ENCODE measurements at places on chromosomes 7 and 10. TPM values are rescaled to one million over a fixed set of nuclear protein-coding genes. Genes with fewer than 3 reads are reported as not detected.
A peak's percentile ranks its signal among the peaks of the same experiment; 100 is the strongest.

MICU1 gene
- total RNA-seq, result 53.7 TPM

SPRN gene
- not detected for total RNA-seq

PSD gene
- total RNA-seq, result not detected

- no peak for DNase-seq
Measured at GRCh38 chr7:36165802-36166201, 12.7 kb downstream of the EEPD1 start.

- DNase-seq, result peak; percentile 60
Measured at GRCh38 chr7:80847027-80847426, 71.8 kb downstream of the SEMA3C start.

DNA sequence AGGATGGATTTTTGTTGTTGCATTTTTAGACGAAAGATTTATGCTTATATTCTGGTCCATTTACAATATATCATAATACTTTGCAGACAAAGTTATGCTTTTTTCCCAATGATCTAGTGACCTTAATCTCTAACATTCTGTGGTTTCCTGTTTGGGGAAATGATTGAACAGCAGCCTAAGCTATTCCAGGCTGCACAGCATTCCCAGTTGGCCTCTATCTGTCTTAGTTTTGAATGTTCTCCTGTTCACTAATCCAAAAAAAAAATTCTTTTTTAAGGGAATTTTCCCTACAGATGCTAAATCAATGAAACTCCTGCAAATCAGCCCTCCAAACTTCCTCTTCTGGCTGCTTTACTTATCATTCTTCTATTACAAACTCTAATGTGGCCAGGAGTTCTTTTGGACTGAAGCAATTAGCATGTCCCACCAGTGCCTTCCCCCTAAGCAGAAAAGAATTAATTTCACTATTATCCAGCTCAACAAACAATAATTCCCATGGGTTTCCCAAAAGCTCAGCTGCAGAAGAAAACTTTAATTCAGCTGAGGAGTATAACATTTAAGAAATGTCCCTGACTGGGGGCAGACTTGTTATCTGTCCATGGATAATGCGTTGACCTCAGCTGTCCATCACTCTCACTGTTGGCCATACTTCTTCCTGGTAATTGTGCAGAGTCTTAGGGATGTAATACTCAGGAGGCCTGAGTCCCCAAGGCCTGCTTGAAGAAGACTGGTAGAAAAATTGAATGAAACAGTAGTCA is 81.9 kb upstream of the TRIL start:
- no peak for DNase-seq

GRCh38 chr10:73060738-73061635 is 35.7 kb downstream of the P4HA1 start:
- DNase-seq, result peak; percentile 41

DNA sequence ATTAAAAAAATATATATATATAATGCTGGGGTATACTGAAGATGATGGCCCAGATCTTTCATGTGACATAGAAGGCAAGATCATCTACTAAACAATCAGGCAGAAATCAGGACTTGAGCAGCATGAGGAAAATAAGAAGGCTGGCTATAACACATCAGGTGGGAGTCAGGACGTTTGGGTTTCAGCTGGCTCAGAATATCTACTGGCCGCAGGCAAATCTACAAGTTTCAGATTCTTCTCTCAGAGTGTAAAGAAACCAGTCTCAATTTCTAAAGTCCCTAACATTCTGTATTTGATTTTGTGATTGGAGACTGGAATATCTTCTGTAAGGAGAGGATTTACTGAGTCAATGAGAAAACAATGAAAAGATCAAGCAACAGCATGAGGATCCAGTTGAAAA is 37.7 kb upstream of the FAM3C start:
- no peak for DNase-seq

- no peak for DNase-seq
Measured at GRCh38 chr10:79431891-79432831, 13.3 kb downstream of the ZCCHC24 start.

- no peak for DNase-seq
Measured at GRCh38 chr7:108836256-108836655, 266.6 kb downstream of the DNAJB9 start.

- peak; percentile 7 for DNase-seq
Measured at GRCh38 chr7:138527746-138528223, 67.7 kb downstream of the TRIM24 start.

- peak; percentile 96 for DNase-seq
Measured at GRCh38 chr10:76382381-76382851, 951.0 kb downstream of the LRMDA start.

DNA sequence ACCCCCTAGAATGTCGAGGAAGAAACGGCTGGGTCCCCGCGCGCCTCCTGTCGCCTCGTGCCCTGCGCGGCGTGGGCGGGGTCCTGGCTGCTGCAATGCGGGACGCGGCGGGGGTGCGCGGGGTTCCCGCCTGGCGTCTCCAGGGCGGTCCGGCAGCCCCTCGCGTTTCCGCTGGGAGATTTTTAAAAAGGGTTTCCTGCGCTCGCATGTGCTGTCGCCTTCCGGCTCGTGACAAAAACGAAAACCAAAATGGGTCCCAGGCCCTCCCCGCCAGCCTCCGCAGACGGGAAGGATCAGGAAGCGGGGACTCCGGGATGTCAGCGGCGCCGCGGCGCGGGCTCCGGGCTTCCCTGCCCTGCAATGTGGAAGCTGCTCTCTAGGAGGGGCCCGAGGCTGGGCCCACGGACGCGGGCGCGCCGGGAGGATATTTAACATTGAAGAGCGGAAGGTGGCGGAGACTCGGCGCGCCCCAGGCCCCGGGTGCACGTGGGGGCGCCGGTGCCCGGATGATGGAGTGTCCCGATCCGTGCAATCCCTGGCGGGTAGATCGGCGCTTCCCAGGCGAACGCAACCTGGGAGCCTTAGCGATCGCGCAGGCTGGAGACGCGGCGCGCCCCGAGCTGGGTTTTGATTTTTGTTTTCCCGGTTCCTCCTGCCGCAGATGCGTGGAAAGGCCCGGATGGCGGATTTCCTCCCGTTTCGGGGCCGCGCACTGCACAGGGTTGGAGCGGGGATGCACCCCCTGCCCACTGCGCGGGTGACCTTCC is 1.0 kb downstream of the PFKP start:
- DNase-seq, result peak; percentile 44

GRCh38 chr7:68535266-68535665 is 1063.0 kb upstream of the AUTS2 start:
- no peak for DNase-seq

DNA sequence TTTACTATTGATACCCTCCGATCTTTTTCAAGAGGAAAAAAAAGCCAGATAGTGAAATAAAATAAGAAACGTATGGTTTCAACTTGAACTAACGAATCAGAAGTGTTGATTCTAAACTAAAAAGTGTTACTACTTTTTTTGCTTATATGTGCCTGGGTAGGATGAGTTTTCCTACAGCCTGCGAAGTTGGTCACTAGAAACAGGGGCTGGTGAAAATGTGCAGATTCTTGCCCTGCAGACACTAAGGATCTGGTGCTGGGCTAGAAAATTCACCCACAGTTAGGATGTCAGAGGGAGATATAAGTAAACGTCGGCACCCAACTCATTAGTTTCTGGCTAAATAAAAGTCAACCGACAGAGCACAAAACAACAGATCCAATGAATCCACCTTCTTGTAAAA is 298.7 kb upstream of the NFE2L3 start:
- DNase-seq, result no peak

DNA sequence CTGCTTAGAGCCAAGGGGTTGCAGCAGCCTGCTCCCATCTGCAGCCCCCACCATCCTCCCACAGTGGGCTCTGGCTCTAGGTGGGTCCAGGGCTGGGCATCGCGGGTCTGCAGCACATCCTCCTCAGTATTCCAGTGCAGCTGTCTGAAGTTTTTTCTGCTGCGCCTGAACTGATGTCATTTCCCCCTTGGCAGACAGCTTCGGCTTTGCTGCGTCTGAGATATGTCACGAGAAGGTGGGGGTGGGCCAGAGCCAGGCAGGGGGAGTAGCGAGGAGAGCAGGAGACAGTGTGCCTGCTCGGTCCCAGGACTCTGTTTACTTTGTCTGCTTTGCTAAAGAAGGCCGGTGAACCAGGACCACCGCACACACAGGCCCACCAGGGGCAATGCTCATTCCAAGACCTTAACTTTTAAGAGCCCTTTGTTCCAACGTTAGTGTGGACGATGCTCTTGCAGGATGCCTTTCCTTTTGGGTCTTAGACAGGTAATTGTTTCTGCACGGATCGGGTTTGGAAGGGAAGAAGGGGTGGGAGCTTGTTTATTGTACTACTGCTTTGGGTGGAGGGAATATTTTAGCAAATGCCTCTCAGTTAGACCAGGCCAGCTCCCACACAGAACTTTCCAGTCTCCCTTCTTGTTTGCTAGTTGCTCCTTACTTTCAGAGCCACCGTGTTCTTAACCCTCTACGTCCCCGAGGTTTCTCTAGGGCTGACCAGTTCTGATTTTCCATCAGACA is 32.4 kb downstream of the WBP1L start:
- DNase-seq, result peak; percentile 12

GRCh38 chr7:978416-979091 is 3.2 kb upstream of the COX19 start:
- DNase-seq, result no peak

- DNase-seq, result no peak
Measured at GRCh38 chr10:6977398-6978186, 397.5 kb upstream of the PRKCQ start.

DNA sequence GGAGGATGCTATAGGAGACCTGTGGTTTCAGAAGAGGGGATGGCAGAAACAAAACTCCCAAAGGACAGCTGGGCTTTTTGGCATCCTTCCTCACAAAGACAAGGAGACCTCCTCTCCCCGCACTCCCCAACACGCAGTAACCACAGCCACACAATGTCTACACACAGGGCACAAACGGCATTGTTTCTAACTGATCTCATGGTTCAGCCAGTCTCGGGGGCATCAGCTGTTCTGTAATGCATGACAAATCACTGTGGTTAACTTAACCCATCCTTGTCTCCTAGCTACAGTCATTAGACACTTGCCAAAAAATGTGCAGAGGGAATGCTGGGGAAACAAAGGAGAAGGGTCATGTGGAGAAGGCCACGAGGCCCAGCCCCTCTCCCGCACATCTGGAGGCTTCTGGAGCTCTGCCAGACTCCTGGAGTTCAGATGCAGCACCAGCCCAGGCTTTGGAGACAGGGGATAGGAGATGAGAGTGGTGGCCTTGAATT is 7.6 kb upstream of the ADAMTS14 start:
- peak; percentile 98 for DNase-seq

GRCh38 chr10:123967626-123968243 is 76.1 kb upstream of the CPXM2 start:
- peak; percentile 42 for DNase-seq

DNA sequence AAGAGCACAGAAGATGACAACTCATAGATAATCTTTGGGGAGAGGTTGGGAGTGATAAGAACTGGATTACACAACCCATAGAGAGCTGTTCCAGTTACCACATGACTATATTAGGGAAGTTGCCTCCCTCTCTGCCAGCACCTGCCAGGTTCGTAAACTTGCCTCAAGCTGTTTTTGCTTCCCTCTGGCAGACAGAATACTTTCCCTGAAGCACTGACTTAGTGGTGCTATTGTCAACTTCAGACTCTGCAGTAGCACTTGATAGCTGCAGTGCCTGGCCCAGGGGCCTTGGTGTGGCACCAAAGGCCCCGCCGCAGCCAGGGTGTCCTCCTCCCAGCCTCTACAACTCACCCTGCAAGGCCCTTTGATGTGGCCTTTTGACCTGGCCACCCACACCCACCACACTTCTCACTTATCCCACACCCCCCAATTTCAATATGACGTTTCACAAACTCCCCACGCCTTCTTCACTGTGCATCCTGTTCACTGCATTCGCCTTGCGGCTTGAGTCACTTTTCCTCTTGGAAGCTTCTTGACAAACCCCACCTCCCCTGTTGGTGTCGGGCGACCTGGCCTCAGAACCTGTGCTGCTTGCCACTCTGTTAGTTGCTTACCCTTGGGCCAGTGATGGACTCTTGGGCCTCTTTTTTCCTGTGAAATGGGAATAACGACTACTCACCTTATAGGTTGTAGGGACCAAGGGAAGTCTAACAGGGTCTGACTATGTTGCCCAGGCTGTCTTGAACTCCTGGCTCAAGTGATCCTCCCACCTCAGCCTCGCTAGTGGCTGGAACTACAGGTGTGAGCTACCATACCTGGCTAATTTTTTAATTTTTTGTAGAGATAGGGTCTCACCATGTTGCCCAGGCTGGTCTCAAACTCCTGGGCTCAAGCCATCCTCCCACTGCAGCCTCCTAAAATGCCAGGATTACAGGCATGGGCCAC is 50.2 kb upstream of the PODXL start:
- DNase-seq, result peak; percentile 76
